ENCODE measurements at places on chromosomes 6 and 20.

GRCh38 chr6:64330694-64331307, 695.2 kb downstream of the PHF3 start:
- no peaks in the 10 kb centered on the region for H3K27me3 ChIP-seq
- H3K4me1 ChIP-seq = no peaks in the 10 kb centered on the region
- no peaks in the 10 kb centered on the region for H3K36me3 ChIP-seq
- H3K27ac ChIP-seq = no peak overlapping the region

DNA sequence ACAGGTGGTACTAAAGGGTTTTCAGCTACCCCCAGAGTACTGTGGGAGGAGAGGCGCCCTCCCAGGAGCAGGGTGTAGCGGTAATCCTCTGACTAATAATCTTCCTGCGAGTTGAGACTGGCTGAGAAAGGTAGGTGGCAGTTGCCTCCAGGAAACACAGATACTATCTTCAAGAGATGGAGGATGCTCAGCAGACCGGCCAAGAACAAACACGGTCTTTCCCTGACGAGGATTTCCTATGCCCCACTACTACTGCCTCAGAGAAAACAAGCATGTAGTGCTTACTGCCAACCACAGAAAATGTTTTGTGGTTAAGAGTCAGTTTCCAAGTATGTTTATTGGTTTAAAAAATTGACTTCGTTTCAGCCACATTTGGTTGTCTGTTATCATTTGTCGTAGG, 26.8 kb downstream of the C6orf89 start:
- H3K4me1 ChIP-seq = peaks cover 11% of the 10 kb centered on the region
- H3K27ac ChIP-seq = no peak overlapping the region
- peaks cover 28% of the 10 kb centered on the region for H3K36me3 ChIP-seq
- H3K4me3 ChIP-seq = no peak overlapping the region

- no peaks in the 10 kb centered on the region for H3K4me1 ChIP-seq
- no peak for DNase-seq
- no peak overlapping the region for H3K4me3 ChIP-seq
- H3K36me3 ChIP-seq = no peaks in the 10 kb centered on the region
- H3K27me3 ChIP-seq = no peaks in the 10 kb centered on the region
- H3K27ac ChIP-seq = no peak overlapping the region
These were observed 81.0 kb downstream of the HIVEP2 start for GRCh38 chr6:142863981-142864380.

DNA sequence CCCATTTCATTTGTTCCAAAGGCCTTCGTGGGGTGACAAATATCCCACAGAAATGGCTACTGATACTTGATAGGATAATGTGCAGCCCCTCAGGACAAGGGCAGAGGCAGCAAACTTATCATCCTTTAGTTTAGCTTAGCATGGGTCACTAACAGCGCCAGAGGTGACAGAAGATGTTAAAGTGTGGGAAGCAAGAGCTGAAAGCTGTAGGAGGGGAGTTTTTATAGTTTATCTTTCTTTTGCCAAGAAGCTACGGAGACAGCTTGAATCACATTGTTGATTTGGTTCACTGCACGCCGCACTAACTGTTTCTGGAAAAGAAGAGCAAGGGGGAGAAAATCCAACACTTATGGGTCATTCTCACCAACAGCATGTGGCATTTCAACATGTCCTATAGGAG, 773.9 kb upstream of the MMS22L start:
- DNase-seq = no peak
- no peak overlapping the region for H3K4me3 ChIP-seq
- no peaks in the 10 kb centered on the region for H3K27me3 ChIP-seq

- H3K27me3 ChIP-seq = no peaks in the 10 kb centered on the region
- H3K4me3 ChIP-seq = no peak overlapping the region
- peak; percentile 65 for DNase-seq
- H3K27ac ChIP-seq = peak overlapping the region; percentile 63
- no peaks in the 10 kb centered on the region for H3K36me3 ChIP-seq
- H3K4me1 ChIP-seq = peaks cover 4% of the 10 kb centered on the region
These were observed 534.1 kb upstream of the JAG1 start for GRCh38 chr20:11207749-11208502.

DNA sequence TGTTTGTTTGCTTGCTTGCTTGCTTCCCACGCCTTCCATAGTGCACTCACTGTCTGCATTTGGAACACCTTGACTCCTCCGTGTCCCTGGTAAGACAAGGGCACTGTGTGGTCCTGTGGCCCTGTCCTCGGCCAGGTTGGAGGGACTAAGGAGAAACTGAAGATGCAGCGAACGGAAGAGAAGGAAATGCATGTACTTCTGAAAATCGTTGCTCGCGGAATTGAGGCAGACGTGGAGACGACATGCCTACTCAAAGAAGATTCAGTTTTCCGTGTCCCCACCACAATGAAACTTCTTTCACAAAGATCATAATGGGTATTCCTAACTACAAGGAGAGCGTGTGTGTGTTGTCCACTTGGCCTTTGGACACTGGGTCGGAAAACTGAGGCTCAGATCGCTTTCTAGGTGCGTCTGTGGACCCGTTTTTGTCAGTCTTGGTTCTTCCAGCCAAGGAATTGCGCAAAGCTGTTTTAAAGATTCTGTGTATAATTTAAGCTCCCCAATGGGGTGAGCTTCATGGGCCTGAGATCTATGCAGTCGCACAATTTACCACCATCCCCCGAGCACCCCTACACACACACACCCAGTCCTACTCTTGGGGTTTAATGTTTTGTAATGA, 120.4 kb upstream of the ZNF184 start:
- H3K4me3 ChIP-seq = no peak overlapping the region
- no peak for DNase-seq
- H3K27ac ChIP-seq = no peak overlapping the region
- H3K4me1 ChIP-seq = peaks cover 4% of the 10 kb centered on the region
- H3K36me3 ChIP-seq = no peaks in the 10 kb centered on the region
- H3K27me3 ChIP-seq = peaks cover 32% of the 10 kb centered on the region

DNA sequence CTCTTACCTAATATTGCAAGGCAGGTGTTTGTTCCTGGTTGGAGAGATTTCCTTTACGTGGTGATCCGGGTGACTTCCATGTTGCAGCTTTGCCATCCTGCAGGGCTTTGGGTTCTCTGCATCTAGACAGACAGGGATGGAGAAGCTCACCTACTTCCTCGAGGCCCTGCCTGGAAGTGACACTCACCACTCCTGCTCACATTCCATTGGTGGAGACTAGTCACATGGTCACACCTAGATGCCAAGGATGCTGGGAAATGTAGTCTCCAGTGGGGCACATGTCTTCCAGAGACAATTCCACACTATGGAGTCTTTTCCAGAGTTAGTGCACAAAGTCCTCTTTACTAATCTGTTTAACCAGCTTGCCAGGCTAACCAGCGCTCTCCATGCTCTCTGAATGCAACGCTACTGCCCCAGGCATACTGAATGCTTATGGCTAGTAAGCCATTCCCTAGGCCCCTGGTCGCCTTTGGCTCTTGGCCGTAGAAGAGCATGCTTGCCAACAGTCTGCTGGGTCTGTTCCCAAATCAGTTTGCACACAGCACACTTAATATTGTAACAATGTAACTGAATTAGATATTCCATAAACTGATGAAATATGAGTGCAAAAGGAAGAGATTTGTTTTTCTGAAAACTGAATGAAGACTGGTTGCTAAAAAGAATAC, 6.7 kb upstream of the KCNK15 start:
- H3K27me3 ChIP-seq = peaks cover 38% of the 10 kb centered on the region
- peak; percentile 65 for DNase-seq
- H3K36me3 ChIP-seq = no peaks in the 10 kb centered on the region
- peaks cover 5% of the 10 kb centered on the region for H3K4me1 ChIP-seq

DNA sequence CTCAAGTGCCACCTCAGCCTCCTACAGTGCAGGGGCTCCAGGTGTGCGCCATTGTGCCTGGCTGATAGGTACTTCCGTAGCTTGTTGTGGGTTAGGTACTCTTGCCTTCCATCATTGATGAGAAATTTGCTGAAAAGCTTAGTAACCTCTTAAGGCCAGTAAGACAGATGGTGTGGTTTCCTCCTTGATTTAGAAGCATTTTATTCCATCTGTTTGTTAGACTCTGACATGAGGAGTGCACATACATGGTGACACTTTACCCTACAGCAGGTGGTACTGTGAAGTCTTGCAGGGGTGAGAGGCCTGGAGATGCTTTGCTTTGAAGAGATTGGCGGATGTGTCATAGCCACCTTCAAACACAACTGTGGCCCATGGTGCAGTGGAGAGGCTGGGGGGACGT, 14.8 kb upstream of the MTG2 start:
- no peaks in the 10 kb centered on the region for H3K27me3 ChIP-seq
- no peaks in the 10 kb centered on the region for H3K4me1 ChIP-seq
- DNase-seq = no peak
- no peak overlapping the region for H3K27ac ChIP-seq
- H3K36me3 ChIP-seq = peaks cover 66% of the 10 kb centered on the region

GRCh38 chr6:159790956-159791598, 810 bp downstream of the MRPL18 start:
- peaks cover 53% of the 10 kb centered on the region for H3K36me3 ChIP-seq
- H3K27ac ChIP-seq = peak overlapping the region; percentile 91
- DNase-seq = peak; percentile 17
- H3K4me1 ChIP-seq = peaks cover 11% of the 10 kb centered on the region

DNA sequence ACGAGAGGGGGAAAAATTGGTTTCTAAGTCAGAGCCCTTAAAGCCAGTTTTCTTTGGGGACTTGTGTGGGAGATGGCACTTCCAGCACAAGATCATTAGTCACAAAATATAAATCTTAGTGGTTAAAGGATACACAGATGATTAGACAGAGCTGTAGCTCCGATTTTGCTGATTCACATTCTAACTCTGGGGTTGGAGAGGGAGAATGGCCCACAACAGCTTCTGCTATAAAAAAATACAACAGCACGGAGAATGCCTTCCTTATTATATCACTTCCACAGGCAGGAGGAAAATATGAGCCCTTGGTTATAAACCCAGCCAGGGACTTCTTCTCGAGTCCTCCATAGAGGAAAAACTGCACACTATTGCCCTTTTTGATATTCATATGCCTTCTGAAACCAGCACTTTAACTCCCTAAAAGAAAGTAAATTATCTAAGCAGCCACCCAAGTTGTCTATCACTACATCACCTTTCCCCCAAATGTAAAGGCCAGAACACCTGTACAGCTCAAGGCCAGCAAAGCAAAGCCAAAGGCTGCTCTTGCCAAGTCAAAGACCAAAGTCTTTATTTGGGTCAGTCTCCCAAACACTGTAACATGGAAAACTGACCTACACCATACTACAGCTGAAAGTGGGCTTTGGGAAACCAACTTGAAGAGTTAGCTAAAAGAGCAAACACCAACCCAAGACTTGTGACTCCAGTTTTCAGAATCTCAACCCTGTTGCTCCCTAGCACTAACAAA, 10.4 kb downstream of the MRPL14 start:
- H3K27me3 ChIP-seq = no peaks in the 10 kb centered on the region
- peak overlapping the region; percentile 53 for H3K4me3 ChIP-seq
- H3K4me1 ChIP-seq = peaks cover 36% of the 10 kb centered on the region

GRCh38 chr6:35833536-35833935, 28.4 kb downstream of the LHFPL5 start:
- DNase-seq = peak; percentile 56
- H3K4me3 ChIP-seq = no peak overlapping the region
- H3K27me3 ChIP-seq = no peaks in the 10 kb centered on the region
- peaks cover 52% of the 10 kb centered on the region for H3K36me3 ChIP-seq
- H3K27ac ChIP-seq = no peak overlapping the region

- H3K27me3 ChIP-seq = no peaks in the 10 kb centered on the region
- no peaks in the 10 kb centered on the region for H3K4me1 ChIP-seq
- no peak overlapping the region for H3K4me3 ChIP-seq
These were observed 86.2 kb upstream of the GPR6 start for GRCh38 chr6:109891924-109892323.

GRCh38 chr6:117311310-117311709, 46.0 kb downstream of the VGLL2 start:
- no peak for DNase-seq
- no peak overlapping the region for H3K27ac ChIP-seq
- no peaks in the 10 kb centered on the region for H3K4me1 ChIP-seq
- H3K4me3 ChIP-seq = no peak overlapping the region

DNA sequence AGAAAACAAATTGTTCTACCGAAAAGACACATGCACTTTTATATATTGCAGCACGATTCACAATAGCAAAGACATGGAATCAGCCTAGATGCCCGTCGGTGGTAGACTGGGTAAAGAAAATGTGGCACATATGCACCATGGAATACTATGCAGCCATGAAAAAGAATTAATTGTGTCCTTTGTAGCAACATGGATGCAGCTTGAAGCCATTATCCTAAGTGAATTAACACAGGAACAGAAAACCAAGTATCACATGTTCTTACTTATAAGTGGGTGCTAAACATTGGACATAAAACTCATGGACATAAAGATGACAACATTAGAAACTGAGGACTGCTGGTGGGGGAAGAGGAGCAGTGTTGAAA, 32.4 kb downstream of the RALGAPB start:
- no peak for DNase-seq
- no peaks in the 10 kb centered on the region for H3K27me3 ChIP-seq
- no peak overlapping the region for H3K4me3 ChIP-seq
- H3K27ac ChIP-seq = no peak overlapping the region
- H3K4me1 ChIP-seq = no peaks in the 10 kb centered on the region

DNA sequence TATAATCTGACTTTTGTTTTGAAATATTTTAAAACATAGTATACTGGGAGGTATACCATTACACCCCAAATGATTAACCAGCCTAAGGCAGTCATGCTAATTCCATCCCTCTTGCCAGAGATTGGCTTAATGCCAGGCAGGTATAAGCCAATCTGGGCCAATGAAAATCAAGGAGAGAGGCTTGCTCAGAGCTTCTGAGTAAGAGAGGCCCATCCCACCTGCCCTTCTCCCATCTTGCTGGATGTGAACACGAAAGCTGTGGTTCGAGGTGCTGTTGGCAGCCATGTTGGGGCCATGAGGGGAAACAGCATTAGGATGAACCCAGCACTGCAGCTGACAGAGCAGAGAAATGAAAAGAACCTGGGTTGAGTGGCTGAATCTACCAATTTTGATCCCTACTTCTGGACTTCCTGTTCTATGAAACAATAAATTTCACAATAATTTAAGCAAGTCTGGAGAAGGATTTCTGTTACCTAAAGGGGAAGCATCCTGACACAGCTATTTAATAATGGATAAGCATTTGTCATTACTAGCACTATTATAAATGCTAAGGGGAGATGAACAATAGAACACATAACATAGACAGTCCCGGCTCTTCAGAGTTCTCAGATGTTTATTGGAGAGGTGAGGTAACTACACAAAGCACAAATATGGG, 152.3 kb downstream of the CDC5L start:
- no peak overlapping the region for H3K27ac ChIP-seq
- H3K4me3 ChIP-seq = no peak overlapping the region
- peaks cover 6% of the 10 kb centered on the region for H3K4me1 ChIP-seq
- H3K27me3 ChIP-seq = no peaks in the 10 kb centered on the region
- H3K36me3 ChIP-seq = no peaks in the 10 kb centered on the region

Data from mesenchymal stem cell (in vitro differentiated cells and primary cell).